ENCODE measurements at places on chromosomes 1 and 21. TPM values are rescaled to one million over a fixed set of nuclear protein-coding genes. Genes with fewer than 3 reads are reported as not detected.

DNA sequence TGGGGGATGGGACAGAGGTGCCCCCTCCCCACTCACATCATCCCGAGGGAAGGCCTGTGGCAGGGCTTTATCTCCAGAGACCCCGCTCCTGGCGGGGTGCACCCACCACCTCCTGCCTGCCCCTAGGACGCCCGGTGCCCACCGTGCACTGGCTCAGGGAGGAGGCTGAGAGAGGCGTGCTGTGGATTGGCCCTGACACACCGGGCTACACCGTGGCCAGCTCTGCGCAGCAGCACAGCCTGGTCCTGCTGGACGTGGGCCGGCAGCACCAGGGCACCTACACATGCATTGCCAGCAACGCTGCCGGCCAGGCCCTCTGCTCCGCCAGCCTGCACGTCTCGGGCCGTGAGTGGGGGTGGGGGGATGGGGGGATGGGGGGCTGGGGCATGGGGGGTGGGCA is 71.7 kb downstream of the TRIM11 start:
- DNase-seq: no peak

DNA sequence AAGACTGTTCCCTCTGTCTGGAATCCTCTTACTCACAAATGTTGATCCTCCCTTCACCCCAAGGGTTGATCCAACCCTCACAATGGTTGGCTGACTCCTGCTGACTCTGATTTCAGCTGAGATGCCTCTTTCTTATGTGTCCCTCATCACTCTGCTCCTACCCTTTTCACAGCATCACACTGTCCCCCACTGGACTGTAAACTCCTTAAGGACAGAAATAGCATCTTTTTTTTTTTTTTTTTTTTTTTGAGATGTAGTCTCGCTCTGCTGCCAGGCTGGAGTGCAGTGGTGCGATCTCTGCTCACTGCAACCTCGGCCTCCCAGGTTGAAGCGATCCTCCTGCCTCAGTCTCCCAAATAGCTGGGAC is 97.9 kb upstream of the SYT6 start:
- DNase-seq: no peak

DNA sequence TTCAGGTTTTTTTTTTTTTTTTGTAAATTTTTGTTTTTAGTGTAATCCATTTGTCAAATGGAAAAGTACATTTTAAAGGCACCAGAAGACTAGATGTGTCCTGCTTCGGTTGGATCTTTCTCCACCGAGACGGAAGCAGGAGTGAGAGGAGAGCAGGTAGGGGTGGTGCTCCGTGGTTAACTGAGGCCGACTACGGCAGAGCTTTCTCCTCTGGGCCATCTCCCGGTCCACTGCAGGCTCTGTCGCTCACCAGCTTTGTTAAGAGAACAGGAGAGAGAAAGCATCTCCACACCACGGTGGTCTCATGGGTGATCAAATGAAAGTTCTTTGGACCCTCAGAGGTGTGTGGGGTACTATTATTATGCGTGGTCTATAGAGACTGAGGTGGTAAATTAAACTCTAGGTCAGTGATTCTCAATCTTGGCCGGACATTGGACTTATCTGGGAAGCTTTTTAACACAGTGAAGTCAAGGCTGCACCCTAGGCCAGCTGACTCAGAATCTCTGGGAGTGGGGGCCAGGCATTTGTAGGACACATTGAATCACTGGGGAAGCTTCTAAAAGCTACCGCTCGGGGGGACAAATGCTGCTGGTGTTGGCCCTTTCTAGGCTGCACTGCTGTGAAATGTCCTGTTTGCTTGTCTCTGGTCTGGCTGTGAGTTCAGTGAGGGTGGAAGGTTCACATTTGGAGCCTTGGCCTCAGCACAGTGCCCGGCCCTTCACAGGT is 25.0 kb downstream of the ABCA4 start:
- no peak for DNase-seq

- DNase-seq: no peak
Observed at GRCh38 chr1:5161372-5161771, 507.0 kb downstream of the AJAP1 start.

The IL23R gene
- not detected for total RNA-seq

- DNase-seq: no peak
Observed at GRCh38 chr1:156711011-156711817, 5.8 kb upstream of the CRABP2 start.

The RPE65 gene
- total RNA-seq: not detected

GRCh38 chr1:212326541-212326940 is 41.3 kb downstream of the PPP2R5A start:
- no peak for DNase-seq

- DNase-seq: no peak
Observed at GRCh38 chr1:164780111-164780812, 221.3 kb downstream of the PBX1 start.

- DNase-seq: no peak
Observed at GRCh38 chr1:42873670-42874069, 27.3 kb downstream of the ZNF691 start.

The ABCD3 gene
- 40.6 TPM for total RNA-seq

The SYT11 gene
- 0.77 TPM for total RNA-seq

GRCh38 chr1:28308750-28309149 is 20.1 kb upstream of the MED18 start:
- no peak for DNase-seq

- no peak for DNase-seq
Observed at GRCh38 chr1:213397638-213398037, 346.6 kb downstream of the RPS6KC1 start.

DNA sequence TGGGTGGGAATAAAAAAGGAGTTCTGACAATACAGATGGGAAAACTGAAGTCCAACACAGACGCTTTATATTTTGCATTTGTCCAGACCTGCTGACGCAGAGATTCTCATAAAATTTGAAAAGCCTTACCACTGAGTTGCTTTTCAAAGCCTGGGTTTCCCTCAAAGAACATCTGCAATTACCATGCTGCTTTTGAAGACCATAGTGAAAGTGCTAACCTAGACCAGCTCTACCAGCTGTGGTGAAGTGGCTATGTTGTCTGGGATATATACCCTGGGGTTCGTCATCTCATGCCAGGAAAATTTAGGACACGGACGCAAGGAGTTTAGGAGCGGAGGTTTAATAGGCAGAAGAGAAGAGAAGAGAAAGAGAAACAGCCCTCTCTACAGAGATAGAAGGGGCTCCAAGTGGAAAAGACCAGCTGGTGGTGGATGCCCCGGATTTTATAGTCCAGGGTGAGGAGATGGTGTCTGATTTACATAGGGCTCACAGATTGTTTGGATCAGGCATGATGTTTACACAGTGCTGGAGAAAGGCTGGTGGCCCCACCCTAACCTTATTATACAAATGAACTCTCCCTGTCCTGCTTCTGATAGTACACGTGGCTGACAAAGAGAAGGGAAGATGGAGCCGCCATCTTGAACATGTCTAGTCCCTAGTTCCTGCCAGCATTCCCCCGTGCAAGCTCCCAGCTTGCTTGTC is 73.8 kb downstream of the AK4 start:
- DNase-seq: no peak

GRCh38 chr21:35170244-35170643 is 121.1 kb upstream of the RUNX1 start:
- no peak for DNase-seq

GRCh38 chr1:208272713-208273112 is 28.5 kb upstream of the PLXNA2 start:
- DNase-seq: no peak

- no peak for DNase-seq
Observed at GRCh38 chr1:186420923-186421322, 40.0 kb downstream of the PDC start.

DNA sequence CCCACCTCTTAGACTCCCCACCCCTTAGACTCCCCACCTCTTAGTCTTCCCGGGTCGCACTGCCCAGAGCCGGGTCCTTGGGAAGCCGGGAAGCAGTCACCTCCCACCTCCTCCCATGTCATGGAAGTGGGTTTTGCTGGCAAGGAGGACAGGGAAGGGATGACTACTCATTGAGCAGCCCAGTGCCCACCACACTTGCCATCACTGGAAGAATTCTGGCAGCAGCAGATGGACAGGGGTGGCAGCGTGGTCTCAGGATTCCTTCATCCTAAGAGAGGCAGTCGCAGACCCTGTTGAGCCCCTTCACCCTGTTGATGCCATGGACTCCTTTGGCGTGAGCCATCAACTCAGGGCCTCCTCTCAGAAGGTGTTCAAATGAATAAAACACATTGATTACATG is 140.8 kb downstream of the PGBD5 start:
- DNase-seq: no peak

DNA sequence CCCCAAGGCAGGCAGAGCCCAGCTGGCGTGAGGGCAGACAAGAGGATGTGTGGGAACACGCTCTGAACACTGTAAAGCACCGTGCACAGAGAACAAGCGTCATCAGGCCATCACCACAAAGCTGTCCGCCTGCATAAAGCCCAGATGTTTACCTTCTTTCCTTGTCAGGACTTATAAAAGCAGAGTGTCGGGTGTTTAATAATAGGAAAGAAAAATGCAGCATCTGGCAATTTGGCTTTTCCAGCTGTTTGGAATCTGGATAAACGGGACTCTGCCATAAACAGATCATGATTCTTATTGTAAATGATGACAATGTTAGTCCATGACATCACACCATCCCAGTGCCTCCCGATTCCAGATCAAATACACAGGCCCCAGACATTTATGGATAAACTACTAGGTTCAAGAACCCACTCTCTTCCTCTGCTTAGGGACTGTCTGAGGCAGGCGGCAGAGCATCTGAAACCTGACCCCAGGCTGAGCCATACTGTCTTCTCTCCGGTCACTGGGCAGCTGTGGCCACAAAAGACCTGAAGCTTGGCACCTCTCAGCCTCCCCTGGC is 4.2 kb downstream of the GLIS1 start:
- peak; percentile 29 for DNase-seq

DNA sequence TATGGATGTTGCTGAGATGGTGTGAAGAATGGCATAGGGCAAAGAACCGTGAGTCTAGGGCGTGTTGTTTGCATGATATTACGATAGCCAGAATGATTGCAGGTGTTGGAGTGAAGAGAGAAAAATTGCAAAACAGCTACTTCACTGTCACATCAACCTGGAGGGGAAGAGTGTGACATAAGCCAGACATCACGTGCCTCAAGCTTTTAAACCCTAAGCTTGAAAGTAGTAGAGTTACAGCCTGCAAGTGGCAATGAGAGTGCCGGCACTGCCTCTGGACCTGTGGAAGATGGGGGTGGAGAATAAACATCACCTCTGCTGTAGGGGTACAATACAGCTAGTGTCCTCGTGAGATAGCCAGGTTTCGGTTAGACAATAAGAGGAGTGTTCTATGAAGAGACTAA is 11.1 kb downstream of the EEIG2 start:
- DNase-seq: no peak

GRCh38 chr1:169623132-169623926 is 6.6 kb downstream of the SELP start:
- DNase-seq: no peak

The FAM72D gene
- 0.13 TPM for total RNA-seq

GRCh38 chr1:29695036-29695435 is 458.7 kb downstream of the PTPRU start:
- DNase-seq: no peak

DNA sequence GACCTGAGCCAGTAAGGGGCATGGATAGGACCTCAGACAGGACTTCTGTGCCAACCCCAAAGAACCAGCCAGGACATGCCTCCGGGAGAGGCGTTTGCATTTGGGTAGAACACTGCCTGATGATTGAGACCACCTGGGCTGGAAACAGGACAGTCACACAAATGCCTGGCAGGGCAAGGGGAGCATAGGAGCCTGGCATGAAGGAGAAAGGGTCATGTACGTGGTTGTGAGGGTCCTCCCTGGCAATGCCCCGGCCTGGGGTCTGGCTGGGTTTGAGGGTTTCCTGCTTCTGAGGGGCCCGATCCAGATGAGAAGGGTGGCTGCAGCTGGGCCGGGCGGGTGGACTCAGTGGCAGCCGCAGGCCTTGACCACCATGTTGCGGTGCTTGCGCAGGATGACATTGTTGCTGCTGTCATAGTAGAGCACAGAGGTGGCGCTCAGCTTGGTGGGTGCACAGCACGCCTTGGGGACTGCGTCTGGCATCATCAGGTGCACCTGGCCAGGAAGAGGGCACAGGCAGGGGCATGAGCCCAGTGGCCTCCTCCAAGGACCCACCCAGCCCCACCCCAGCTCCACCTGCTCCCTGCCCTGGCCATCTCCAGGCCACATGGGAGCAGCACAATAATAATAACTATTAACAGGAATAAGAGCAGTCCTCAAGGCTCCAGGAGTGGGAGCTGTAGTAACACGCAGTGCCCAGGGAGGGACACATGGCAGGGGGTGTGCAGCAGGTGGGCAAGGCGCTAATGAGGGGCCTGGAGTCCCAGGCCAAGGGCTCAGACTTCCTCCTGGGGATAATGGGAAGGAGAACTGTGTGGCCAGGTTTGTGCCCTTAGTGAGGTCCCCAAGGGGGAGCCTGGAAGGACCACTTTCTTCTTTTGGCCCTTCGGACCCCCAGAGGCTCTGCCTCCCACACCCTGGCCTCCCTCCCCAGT is 10.8 kb downstream of the OXCT2 start:
- DNase-seq: no peak

The AIRE gene
- total RNA-seq: not detected

The HENMT1 gene
- 1.1 TPM for total RNA-seq

DNA sequence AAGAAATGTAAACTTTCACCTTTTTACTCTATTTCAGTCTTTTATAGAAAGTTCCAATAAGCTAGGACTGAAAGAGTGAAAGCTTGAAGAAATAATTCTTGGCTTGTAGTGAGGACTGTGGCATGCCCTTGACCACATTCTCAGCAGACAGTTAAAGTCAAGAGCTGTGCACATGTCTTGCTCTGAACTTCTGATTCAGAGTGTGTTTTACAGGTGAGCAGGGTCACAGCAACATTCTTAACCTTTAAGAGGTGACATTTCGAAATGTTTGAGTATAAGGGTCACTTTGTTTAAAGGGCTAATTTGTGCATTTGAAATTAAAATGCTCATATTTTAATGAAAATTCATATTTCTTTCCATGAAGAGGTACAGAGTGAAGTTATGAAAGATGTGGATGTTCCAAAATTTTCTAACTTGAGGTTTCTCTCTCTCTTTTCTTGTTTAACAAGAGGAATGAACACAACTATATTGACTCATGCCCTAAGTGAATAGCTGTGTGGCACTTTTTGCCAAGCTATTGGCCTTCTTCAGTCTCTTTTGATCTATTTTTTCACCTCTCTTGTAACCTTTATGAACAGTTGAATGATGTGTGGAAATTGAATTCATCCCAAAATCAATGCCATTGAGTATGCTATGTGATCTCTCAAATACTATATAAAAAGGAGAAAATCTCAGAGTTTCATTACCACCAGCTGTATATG is 918.1 kb downstream of the ADGRL2 start:
- no peak for DNase-seq

DNA sequence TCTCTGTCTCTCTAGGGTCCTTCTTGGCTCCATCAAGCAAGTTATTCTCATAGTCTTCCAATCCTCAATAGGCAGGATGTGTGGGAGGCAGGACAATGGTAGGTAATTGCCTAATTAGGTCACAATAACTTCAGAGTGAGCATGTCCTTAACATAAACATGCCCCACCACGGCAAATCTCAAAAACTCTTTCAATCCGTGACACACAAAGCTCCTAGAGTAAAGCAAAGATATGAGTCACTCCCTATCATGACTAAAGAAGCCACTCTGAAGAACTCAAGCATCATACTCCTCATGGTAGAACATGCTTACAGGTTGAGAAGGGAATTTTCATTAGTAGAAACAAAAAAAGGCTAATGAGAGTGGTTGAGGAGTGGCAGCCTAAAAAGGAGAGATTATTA is 4.9 kb downstream of the HAO2 start:
- DNase-seq: peak; percentile 93

The LCE4A gene
- total RNA-seq: not detected

The DDR2 gene
- total RNA-seq: 4.7 TPM
